ENCODE measurements at places on chromosomes 11 and 22.

GRCh38 chr22:16586991-16587390 lies 5.6 kb downstream of the CCT8L2 start:
- DNase-seq = no peak

- no peak for DNase-seq
Observed at GRCh38 chr11:126060757-126061171, 1.9 kb downstream of the CDON start.

DNA sequence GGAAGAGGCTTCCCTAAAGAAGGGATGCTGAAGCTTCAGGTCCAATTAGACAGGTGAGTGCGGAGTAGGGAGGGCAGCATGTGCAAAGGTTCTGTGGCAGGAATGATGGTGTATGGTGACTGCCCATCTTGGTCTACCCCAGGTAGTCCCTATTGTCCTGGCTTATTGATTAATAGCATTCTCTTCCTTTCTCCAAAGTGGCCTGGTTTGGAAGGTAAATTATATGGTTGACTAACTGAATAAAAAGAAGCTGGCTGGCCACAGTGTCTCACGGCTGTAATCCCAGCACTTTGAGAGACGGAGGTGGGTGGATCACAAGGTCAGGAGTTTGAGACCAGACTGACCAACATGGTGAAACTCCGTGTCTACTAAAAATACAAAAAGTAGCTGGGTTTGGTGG lies 230.5 kb downstream of the MIAT start:
- no peak for DNase-seq

DNA sequence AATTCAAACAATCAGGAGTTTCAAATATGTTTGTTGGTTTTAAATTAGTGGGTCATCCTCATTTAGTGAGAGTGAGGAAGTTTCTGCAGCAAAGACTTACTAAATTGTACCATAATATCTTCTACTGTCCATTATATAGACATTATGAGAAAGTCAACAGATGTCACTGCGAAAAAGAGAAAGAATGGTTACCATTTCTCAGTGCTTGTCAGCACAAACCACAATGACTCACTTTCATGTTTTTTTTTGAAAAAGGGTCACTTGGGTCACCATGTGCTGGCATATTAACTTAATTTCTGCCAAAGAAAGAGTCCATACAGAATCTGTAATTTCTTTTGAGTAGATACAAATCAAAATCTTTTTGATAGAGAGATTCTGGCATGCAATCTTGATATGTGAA lies 924.6 kb upstream of the FAT3 start:
- DNase-seq = peak; percentile 59

DNA sequence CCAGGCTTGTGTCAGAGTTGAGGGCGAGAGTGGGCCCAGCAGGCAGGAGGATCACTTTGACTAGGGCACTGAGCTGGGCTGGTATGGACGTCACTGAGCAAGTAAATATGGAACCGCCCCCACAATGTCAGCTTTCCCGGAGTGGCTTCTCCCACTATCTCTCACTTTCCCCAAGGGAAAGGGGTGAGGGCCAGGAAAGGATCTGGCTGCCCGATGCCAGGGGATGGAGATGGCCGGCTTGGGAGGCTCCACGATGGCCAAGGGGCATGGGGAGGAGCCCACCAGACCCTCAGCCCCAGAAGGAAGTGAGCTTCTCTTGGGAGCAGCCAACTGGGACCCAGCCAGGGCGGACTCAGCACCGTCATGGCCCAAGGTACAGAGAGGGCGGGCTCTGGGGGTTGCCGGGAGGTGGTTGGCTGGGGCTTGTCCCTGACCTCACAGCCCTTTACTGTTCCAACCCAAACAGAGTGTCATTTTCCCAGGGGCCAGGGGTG lies 8.7 kb downstream of the PRDM11 start:
- peak; percentile 22 for DNase-seq

GRCh38 chr11:26557666-26558065 lies 14.4 kb downstream of the MUC15 start:
- DNase-seq = no peak

GRCh38 chr11:113859665-113860064 lies 15.7 kb downstream of the USP28 start:
- no peak for DNase-seq

DNA sequence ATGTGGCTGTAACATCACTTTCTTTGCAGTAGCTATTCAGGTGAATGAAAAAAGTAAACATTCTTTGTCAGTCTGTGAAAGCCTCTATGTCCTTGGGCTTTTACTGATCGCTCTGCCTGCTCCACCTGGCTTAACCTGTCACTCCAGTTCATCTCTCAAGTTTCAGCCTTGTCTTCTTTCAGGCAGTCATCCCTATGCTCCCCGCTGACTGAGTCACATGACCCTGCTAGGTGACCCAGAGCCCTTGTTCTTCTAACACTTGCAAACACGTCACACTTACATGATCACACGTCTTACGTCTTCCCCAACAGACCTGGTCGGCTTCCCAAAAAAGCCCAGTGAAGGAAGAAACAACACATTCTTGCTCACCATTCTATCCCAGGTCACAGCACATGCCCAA lies 499.3 kb upstream of the TENM4 start:
- peak; percentile 36 for DNase-seq

- DNase-seq = peak; percentile 45
Observed at GRCh38 chr11:132838627-132839026, 693.7 kb downstream of the OPCML start.

GRCh38 chr11:17186932-17187692 lies 20.7 kb downstream of the PIK3C2A start:
- no peak for DNase-seq

DNA sequence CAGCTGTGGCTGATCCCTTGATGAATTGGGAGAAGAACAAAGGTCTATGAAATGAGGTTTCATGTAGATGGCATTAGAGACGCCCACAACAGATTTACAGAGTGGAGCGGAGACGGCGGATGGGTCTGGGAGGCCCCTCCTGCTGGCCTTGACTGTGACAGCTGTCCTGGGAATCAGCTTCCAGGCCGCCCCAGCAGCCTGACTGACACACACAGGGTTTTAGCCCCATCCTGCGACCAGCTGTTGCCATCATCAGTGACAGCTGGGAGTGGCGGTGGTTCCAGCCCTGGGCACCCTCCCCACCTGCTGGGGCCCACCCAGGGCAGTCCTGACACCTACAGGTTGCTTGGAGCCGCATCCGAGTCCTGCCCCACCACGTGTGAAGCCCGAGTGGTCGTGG lies 64.0 kb upstream of the PPP6R3 start:
- no peak for DNase-seq

- no peak for DNase-seq
Observed at GRCh38 chr11:117582433-117582832, 214.6 kb downstream of the DSCAML1 start.

- no peak for DNase-seq
Observed at GRCh38 chr11:113684496-113684895, 21.6 kb downstream of the TMPRSS5 start.

DNA sequence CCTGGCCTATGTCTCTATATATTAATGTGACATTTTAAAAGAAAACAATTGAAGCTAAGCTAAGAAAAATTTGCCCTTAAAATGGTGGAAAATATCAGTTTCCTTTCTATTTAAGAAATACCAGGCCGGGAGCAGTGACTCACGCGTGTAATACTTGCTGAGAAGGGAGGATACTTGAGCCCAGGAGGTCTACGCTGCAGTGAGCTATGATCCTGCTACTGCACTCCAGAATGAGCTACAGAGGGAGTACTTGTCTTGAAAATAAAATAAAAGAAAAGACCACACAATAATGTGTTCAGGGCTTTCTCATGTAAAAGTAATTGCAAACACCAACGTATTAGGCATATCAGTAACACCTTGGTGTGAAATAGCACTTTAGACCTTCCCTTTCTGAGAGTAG lies 1.4 kb upstream of the PRSS23 start:
- DNase-seq = peak; percentile 92

- DNase-seq = no peak
Observed at GRCh38 chr22:35596821-35597220, 20.3 kb downstream of the MB start.

DNA sequence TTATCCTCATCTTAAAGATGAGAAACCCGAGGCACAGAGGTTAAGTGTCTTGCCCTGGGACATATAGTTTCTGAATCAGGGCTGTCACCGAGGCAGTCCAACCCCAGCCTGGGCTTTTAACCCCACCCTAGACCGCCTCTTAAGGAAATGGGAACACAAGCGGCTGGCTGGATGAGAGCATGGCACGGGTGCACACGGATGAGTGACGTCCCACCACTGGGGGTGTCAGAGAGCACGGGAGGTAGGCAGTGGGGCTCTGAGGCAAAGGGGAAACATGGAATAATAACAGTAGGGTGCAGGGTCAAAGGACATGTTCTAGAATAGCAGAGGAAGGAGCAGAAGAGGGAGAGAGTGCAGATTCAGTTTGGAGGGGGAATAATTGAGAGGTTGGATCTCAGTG lies 22.3 kb downstream of the PPFIBP2 start:
- no peak for DNase-seq

DNA sequence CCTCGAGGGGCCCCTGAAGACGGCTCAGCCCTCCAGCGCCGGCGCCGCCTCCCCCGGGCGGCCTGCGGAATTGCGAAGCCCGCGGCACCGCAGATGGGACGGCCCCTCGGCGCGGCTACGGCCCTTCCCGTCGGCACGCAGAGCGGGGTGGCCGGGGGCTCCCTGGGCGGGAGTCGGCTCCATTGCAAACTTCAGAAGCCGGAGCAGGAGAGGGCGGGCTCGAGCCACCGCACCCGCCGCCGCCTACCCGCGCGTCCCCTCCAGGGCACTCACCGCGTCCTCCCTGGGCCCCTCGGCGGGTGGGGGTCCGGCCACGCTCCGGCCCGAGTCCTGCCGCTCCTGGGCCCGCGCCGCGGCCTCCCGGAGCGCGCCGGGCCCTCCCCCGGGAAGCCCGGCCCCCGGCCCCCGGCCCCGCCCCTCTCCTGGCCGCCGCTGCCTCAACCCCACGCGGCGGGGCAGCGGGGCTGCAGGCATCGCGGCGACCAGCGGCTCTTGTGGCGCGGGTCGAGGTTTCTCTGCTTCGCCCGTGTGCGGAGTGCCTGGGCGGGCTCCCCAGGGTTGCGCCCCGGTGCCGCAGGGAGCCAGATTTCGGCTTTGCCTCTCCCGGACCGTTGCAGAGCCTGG lies at the start of gene PACSIN3:
PACSIN3 (minus strand) TSS at position 359 of the 624 bp plus-strand sequence. CDS start 3,707 bp downstream, outside the sequence.
- peak; percentile 19 for DNase-seq

- no peak for DNase-seq
Observed at GRCh38 chr11:2101171-2101675, 38.0 kb downstream of the IGF2 start.

- DNase-seq = no peak
Observed at GRCh38 chr11:93219440-93219839, 21.6 kb upstream of the SLC36A4 start.

GRCh38 chr22:29717789-29718188 lies 2.0 kb upstream of the CABP7 start:
- no peak for DNase-seq

- no peak for DNase-seq
Observed at GRCh38 chr22:37178350-37179125, 9.5 kb downstream of the C1QTNF6 start.

DNA sequence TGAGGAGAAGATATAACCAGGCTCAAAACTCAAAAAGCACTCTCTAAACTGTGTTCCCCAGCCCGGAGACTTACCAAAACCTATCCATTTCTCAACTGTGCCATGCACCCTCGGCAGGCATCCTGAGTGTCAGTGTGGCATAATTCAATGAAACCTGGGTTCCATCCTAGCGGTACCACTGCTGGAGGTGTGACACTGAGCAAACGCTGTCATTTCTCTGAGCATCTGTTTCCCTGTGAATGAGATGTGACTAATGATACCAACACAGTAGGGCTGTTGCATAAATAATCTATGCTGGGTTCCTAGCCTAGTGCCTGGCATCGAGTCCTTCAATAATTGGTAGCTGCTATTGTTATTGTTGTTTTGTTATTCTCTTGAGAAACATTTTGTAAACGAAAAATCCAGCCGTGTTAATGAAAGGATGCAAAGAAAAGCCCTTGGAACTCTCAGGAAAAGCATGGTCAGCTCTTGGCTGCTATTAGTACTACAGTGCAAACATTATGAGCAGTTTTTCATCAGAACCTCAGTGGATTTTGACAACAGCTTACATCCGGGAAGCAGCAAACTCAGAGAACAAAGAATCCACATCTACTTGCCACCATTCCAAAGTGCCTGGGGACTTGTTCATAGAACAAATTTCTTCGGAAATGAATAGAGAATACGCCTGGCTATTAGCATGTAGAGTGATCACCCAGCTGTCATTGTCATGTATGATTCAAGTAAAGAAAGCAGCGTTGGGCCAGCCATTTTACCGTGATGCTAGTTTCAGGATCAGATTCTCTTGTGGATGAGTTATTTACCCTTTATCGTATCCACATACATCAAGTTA lies 53.7 kb downstream of the TECTA start:
- DNase-seq = no peak

- DNase-seq = no peak
Observed at GRCh38 chr22:40345815-40346184, 500 bp upstream of the ADSL start.

- DNase-seq = no peak
Observed at GRCh38 chr11:22208151-22208858, 15.4 kb downstream of the ANO5 start.

GRCh38 chr22:45760682-45761081 lies 89.0 kb downstream of the ATXN10 start:
- DNase-seq = no peak

DNA sequence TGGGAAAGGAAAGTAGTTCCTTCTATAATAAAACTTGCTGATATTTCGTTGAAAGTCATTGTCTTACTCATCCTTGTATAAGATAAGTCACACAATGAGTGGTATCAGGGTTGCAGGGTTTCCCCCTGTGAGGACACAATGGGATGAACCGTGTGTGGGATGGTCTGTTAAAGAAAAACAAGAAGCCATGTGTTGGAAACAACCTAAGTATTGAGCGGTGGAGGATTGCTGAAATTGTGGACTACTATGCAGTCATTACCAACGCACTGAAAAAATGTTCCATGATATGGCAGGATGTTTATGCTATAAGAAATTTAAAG lies 28.6 kb downstream of the PTPRJ start:
- DNase-seq = no peak

DNA sequence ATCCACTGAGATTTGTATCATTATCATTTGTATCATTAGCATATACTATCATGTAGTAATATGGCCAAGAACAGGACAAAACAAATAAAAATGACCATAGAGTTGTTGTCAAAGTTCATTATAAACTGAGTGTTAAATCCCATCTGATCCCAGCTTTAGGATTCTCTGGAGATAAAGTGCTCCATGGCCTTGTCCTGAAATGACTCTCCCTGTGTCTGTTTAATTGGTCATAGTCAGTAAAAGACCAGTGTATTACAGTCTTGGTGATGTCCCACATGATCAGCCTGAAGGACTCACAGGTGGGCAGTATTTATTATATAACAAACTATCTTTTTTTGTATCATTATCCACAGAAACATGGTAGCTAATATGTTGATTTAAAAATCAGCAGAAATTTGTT lies 361.6 kb downstream of the TMEM135 start:
- DNase-seq = no peak

DNA sequence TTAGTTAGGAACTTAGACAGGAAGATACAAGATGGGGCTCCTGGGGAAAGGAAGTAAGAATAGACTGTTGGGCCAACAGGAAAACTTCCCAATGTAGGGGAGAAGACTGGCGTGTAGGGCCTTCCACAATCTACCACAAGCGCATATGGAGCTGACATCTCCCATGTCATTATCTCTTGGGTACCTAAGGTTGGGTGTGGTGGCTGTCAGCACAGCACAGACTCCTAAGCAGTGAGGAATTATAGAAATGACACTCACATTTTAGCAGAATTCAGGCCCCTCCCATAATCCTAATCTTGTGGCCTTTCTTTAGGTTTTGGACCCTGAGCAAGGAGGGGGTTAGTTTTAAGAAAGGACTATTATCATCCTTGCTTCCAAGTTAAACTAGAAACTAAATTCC lies 11.6 kb downstream of the TRIM21 start:
- no peak for DNase-seq

GRCh38 chr11:69828276-69828970 lies 9.2 kb upstream of the FGF3 start:
- DNase-seq = no peak

- DNase-seq = no peak
Observed at GRCh38 chr11:94128291-94128745, 323 bp upstream of the PANX1 start.
